Neural progenitor cell (in vitro differentiated cells): ENCODE measurements at places on chromosomes 3 and 15. TPM values are rescaled to one million over a fixed set of nuclear protein-coding genes. Genes with fewer than 3 reads are reported as not detected.

DNA sequence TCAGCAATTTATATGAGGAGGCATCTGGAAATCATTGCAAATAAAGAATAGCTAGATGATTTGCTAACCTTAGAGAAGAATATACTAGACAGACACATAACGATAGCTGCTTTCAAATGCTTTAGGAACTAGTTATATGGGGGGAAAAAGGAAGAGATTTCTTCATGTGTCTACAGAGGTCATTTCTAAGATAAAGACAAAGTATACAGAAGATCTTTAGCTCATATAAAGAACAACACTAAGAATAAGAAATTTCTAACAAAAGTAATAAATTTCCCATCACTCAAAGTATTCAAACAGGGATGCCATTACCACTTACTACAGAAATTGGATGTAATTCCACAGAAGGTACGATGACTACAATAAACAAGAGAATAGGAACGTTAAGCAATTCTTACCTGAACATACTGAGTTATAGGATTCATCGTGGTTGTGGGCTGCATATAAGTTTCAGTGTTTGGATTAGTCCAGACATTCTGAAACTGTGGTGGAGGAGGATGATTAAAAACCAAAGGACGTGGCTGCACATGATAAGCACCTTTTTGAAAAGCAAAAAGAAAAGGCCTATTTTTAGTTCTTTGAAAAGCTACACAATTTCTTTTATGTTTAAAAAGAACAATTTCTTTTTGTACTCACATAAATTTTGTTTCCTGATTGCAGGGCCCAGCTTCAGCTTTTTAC lies 8.7 kb downstream of the DAZL start:
- H3K27ac ChIP-seq: no peak overlapping the region
- H3K27me3 ChIP-seq: no peaks in the 10 kb centered on the region
- H3K36me3 ChIP-seq: no peaks in the 10 kb centered on the region
- H3K4me1 ChIP-seq: no peaks in the 10 kb centered on the region
- no peak overlapping the region for H3K4me3 ChIP-seq

DNA sequence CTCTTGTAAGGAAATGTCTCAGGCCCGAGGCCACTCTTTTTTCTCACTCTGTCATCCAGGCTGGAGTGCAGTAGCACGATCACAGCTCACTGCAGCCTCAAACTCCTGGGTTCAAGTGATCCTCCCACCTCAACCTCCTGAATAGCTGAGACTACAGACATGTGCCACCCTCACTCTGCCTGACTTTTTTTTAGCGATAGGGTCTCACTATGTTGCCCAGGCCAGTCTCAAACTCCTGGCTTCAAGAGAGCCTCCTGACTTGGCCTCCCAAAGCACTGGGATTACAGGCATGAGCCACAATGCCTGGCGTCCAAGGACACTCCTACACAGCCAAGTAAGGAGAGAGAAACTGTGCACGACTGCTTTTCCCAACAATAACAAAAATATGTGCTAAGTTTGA lies 7.6 kb downstream of the ZNF445 start:
- H3K4me1 ChIP-seq: no peaks in the 10 kb centered on the region
- no peaks in the 10 kb centered on the region for H3K27me3 ChIP-seq
- no peak overlapping the region for H3K27ac ChIP-seq
- H3K4me3 ChIP-seq: no peak overlapping the region
- DNase-seq: no peak

Gene EIF2A
- total RNA-seq: 109 and 135 TPM in 2 replicates

Gene MAP6D1
- 3.5 and 12.4 TPM in 2 replicates for total RNA-seq
